Left colon (tissue), 2 donors: ENCODE measurements at places on chromosomes 4 and X. TPM values are rescaled to one million over a fixed set of nuclear protein-coding genes. Genes with fewer than 3 reads are reported as not detected.

- DNase-seq: no peak
These were observed 42.4 kb downstream of the MEPE start for GRCh38 chr4:87875191-87875590.

Gene TRPC5OS
- total RNA-seq: not detected

Gene ARHGAP24
- 6.0 TPM for total RNA-seq

- no peak for DNase-seq
These were observed 107.0 kb downstream of the NDST3 start for GRCh38 chr4:118141240-118141639.

- DNase-seq: no peak
These were observed 3.9 kb downstream of the CYP2U1 start for GRCh38 chr4:107935246-107935645.

GRCh38 chr4:113444386-113444785, 317.2 kb downstream of the CAMK2D start:
- no peak for DNase-seq
